Kidney (tissue), 22 donors: ENCODE measurements at places on chromosomes 4 and X.

GRCh38 chrX:151912780-151913179 is at the start of gene MAGEA4:
TSS of gene MAGEA4 (plus strand) at chrX:151912889. CDS start at chrX:151923665, 10,776 bp downstream.
- no peaks in the 10 kb centered on the region for H3K27me3 ChIP-seq
- H3K36me3 ChIP-seq, result no peaks in the 10 kb centered on the region
- H3K4me3 ChIP-seq, result no peak within 1 kb of the TSS
- no peaks in the 10 kb centered on the region for H3K4me1 ChIP-seq
- no peak within 1 kb of the TSS for H3K27ac ChIP-seq

GRCh38 chr4:8676676-8677075 is 84.1 kb downstream of the CPZ start:
- H3K4me3 ChIP-seq, result no peak overlapping the region
- no peak for DNase-seq
- no peaks in the 10 kb centered on the region for H3K4me1 ChIP-seq

DNA sequence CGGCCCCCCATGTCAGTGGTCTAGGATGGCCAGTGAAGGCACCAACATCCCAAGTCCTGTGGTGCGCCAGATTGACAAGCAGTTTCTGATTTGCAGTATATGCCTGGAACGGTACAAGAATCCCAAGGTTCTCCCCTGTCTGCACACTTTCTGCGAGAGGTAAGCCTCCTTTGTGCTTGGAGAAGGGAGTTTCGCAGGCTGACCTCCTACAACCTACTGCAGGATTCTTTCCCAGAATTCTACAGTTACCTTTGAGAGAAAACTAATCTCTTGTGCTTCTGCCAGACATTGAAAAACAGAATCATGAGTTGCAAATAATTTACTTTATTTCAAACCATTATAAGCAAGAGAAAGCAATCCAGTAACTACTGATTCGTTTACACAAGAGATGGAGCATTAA is 66.1 kb downstream of the TRIM2 start:
- peaks cover 19% of the 10 kb centered on the region for H3K4me1 ChIP-seq
- H3K36me3 ChIP-seq, result no peaks in the 10 kb centered on the region
- H3K27ac ChIP-seq, result no peak overlapping the region
- DNase-seq, result no peak
- H3K27me3 ChIP-seq, result no peaks in the 10 kb centered on the region

DNA sequence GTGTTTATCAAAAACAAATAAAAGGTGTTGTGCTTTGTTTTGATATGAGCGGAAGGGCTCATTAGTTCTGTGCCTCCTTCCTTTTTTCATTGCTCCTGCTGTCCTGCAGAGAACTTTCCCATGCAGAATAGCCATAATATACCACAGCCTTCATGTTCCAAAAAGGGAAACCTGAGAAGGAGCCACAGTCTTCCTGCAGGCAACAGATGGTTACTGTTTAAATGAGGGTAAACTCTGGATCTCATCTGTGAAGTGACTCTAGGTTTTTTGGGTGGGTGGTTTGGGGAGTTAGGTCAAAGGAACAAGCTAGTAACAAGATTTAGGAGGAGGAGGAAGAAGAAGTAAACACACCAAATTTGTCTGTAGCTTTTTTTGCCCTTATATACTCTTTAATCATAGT is 131.8 kb downstream of the BMPR1B start:
- no peak overlapping the region for H3K27ac ChIP-seq
- no peak for DNase-seq
- H3K36me3 ChIP-seq, result no peaks in the 10 kb centered on the region

GRCh38 chr4:24265989-24266388 is 318.4 kb downstream of the DHX15 start:
- H3K27me3 ChIP-seq, result no peaks in the 10 kb centered on the region
- no peak for DNase-seq
- H3K4me1 ChIP-seq, result no peaks in the 10 kb centered on the region
- no peak overlapping the region for H3K27ac ChIP-seq

DNA sequence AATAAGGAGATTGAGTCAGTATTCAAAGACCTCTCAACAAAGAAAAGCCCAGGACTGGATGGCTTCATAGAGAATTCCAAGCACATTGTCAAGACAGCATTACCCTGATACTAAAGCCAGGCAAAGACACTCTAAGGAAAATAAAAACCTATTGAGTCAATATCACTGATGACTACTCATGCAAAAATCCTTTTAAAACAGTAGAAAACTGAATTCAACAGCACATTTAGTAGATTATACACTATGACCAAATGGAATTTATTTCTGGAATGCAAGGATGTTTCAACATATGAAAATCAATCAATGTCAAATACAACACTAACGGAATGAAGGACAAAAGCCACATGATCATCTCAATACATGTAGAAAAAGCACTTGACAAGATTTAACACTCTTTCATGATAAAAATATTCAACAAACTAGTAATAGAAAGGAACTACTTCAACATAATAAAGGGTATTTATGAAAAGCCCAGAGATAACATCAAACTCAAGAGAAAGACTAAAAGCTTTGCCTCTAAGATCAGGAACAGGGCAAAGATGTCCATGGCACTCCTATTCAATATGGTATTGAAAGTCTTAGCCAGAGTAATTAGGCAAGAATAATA is 633.3 kb downstream of the ANKRD50 start:
- H3K27ac ChIP-seq, result no peak overlapping the region
- no peaks in the 10 kb centered on the region for H3K4me1 ChIP-seq
- H3K36me3 ChIP-seq, result no peaks in the 10 kb centered on the region
- H3K4me3 ChIP-seq, result no peak overlapping the region
